ENCODE measurements at places on chromosomes 3 and 15.

DNA sequence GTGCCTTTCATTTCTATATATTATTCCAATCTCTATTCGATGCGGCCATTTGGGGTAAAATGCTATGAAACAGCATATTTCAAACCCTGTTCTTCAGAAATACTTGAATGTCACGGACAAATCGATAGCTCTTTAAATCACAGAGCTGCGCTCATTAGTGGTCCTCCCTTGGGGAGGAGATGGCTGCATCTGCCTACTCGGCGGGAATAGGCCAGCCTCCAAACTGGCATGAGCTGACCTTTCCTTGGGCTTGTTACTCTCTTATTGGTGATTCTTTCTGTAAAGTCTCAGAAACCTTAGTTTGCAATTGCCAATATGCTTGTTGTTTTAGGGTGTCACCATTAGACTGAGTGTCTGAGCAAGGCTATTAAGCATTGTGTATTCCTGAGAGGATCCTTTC lies 120.9 kb downstream of the BDH1 start:
- no peak for DNase-seq

- DNase-seq: peak; percentile 86
Measured at GRCh38 chr3:49469037-49469935, 781 bp upstream of the DAG1 start.

DNA sequence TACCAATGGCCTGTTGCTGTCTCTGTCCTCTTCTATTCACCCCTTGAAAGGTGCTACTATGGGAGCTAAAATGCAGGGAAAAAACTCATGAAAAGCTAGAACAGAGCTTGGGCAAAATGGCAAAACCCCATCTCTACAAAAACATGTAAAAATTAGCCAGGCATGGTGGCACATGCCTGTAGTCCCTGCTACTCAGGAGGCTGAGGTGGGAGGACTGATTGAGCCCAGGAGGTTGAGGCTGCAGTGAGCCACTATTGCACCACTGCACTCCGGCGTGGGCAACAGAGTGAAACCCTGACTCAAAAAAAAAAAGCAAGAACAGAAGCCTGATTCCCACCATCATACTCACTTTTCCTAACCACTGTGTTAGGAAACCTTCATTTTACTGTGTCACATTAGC lies 1.9 kb downstream of the MAP4 start:
- no peak for DNase-seq

GRCh38 chr15:66959066-66959465 lies 106.3 kb upstream of the SMAD3 start:
- no peak for DNase-seq

- no peak for DNase-seq
Measured at GRCh38 chr3:127183931-127184869, 8.7 kb upstream of the PRR23E start.

GRCh38 chr3:4986782-4987537 lies 7.7 kb downstream of the BHLHE40 start:
- DNase-seq: no peak

GRCh38 chr3:108603691-108604090 lies 14.2 kb downstream of the DZIP3 start:
- DNase-seq: no peak

DNA sequence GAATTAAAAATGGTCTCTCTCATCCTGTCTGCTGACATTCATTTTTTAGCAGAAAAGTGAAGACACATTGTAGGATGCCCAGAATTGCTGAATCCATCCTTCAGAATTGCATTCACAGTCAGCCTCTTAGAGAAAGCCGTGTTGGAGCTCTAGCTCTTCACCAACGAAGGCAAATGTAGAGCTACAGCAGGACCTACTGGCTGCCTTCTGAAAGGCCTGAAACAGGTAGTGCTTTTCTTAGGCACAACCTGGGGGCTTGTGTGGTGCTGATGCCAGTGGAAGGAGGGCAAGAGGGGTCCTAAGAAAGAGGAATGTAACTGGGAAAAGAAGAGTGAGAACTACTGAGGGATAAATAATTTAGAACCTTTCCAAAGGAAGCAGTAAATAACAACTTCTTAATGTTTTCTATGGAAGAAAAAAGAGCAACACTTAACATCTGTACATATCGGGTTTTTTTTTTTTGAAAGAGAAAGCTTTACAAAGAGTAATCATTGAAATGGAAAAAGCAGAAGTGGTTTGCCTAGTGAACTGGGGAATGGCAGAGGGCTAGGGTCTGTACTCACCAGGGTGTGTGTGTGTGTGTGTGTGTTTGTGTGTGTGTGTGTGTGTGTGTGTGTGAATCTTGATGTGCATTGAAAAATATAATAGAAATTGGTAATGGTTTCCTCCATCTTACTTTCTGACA lies 297.8 kb downstream of the SATB1 start:
- no peak for DNase-seq

GRCh38 chr15:35312344-35312743 lies 227.2 kb upstream of the NANOGP8 start:
- DNase-seq: no peak

DNA sequence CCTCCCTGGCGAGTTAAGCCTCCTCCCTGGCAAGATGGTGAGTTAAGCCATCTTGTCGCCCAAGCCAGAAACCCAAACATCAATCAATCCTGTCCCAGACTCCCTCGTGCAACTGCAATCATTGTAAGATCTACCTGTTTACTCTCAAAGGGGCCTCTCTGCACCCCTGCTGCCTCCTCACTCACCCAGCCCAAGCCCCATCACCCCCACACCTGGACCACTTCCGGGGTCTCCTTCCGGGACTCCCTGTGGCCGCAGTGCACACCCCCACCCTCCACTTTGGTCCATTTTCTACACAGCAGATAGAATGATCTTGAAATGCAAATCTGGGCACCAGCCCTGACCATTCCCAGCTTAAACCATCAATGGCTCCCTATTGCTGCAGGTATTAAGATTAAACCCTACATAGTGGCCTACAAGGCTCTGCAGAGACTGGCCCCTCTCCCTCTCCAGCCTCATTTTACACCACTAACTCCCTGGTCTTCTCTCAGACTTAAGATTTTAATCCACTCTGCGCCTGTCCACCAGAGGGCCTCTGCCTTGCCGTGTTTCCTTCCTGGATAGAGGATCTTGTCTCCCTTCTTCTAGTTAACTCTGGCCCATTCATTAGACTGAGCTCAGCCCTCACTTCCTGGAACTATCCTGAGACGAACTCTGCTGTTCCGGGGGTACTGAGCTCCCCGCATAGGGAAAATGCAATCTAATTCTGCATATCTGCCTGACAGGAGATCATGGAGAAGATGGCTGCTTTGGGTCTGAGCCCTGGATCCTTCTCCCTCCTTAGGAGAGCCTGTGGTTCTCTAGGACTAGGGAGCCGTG lies 41.9 kb upstream of the SLC6A1 start:
- DNase-seq: no peak

- DNase-seq: no peak
Measured at GRCh38 chr3:30098653-30099455, 507.5 kb upstream of the TGFBR2 start.

DNA sequence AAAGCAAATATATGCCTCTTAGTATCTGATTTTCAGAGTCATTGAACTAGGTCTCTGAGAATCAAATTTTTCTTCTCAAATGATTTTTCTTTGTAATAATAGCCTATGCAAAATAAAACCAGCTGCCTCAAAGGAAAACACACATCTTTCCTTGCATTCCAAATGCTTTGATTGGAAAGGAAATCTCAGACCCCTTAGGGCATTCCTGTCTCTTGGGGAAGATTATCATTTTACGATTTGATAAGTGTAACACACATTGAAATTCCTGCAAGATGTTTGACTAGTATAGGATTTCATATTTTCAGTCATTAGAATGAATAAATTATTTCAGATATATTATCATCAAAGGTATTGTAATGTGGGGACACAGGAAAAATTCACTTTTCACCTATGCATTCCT lies 244.8 kb downstream of the EPHA6 start:
- no peak for DNase-seq

All from left renal cortex interstitium (tissue), 4 donors.